ENCODE measurements at places on chromosomes 12 and 14.
A peak's percentile ranks its signal among the peaks of the same experiment; 100 is the strongest.

GRCh38 chr14:54776361-54777001, 126.1 kb downstream of the GCH1 start:
- DNase-seq, result peak; percentile 16

GRCh38 chr14:71228711-71229110, 321.5 kb downstream of the PCNX1 start:
- DNase-seq, result no peak

DNA sequence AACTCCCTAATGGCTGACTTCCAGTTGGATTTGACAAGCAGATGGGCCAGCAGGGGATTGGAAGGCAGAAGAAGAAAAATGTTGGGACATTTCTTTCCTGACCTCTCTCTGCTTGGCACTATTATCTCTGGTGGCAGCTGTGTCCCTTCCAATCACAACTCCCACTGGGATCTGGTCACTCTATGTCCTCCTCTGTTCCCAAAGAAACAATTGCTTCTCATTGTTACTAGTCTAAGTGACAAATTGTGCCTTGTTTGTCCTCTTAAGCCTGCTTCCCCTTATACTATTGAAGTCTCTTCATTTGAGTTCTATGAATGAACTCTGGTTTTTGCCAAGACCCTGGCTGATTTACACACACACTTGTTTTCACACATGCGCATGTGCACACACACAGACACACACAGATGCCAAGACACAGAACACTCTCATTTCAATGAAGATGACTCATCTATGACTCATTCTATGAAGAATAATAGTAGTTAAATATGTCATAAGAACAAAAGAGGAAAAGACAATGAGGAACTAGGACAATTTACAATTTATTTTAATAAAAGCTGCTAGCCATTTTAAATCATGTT, 83.0 kb upstream of the FAR2 start:
- DNase-seq, result no peak

GRCh38 chr12:1443421-1444141, 150.8 kb downstream of the FBXL14 start:
- no peak for DNase-seq

- DNase-seq, result no peak
These were observed 9.0 kb upstream of the HSPA2 start for GRCh38 chr14:64531567-64531966.

DNA sequence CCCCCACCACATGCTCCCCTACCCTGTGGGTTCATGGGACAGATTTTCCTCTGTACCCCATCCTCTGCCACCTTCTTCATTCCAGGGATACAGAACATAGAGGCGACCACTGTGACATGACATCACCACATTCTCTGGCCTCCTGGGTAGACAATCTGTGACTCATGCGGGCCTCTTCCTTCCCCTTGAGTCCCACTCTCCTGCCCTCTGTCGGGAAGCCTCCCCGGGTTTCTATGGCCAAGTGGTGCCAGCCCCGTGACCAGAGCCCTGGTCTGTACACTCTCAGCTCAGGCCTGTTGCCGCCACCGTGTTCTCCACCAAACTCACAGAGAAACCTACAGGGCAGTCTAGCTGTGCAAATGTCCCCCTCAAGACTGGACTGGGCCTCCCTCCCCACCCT, 8.0 kb downstream of the CLMN start:
- DNase-seq, result no peak

DNA sequence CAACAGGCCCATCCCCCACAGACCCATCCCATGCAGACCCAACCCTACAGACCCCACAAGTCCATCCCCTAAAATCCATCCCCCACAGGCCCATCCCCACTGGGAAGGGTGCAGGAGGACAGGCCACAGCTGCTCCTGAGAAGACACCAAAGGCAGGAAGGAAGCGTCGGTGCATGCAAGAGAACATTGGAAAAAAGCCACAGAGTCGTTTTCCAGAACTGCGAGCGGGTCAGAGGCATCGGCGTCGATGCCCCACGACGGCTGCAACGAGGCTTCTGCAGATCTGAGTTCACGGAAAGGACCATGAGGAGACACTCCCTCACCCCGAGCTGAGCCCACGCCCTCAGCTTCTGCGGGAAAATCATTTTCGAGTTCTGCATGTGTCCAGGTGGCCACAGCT, 59.6 kb upstream of the GALNT9 start:
- DNase-seq, result no peak

- no peak for DNase-seq
These were observed 272.5 kb downstream of the SLC15A4 start for GRCh38 chr12:128551266-128551665.

DNA sequence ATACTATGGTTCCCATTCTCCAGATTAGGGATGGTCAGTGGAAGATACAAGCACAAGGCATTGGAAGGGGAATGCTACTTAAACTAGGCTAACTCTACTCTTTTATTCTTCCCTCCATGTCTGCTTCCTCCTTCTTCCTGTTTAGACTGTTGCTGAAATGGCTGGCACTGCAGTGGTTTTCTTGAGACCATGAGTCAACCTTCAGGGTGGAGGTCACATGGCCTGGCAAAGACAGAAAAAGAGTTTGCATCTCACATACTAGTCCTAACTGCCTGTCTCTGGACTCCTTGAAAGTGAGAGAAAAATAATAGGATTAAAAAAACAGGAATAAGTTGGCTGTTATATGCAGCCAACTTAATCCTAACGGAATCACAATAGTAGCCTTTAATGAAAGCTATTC, 37.0 kb downstream of the ALDH1L2 start:
- no peak for DNase-seq

GRCh38 chr14:102544747-102545460, 35.3 kb upstream of the ANKRD9 start:
- DNase-seq, result no peak

DNA sequence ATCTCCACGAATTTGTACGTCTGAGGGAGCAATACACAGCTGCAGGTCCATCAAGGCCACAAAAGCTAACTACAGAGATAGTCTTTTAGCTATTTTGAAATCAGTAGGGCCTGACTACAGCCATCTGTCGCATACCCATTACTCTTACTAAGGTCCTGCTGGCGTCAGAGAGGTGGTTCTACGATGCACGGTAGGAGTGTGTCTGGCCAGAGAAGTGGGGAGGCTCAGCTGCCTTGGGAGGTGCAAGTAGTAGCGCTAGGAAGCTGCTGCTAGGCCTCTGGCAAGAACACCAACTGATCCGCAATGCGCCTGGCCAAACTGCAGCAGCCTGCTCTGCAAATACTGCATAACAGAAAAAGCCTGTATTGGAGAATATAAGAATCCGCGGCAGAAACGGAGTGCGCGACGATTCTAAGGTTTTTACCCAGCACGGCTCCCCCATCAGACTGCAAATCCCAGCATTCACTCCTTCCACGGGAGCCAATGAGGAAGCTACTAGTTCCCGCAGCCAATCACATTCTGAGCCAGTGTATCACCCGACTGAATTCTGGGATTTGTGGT, 743 bp upstream of the CAND1 start:
- peak; percentile 87 for DNase-seq

GRCh38 chr12:14290951-14291350, 74.5 kb upstream of the ATF7IP start:
- no peak for DNase-seq

DNA sequence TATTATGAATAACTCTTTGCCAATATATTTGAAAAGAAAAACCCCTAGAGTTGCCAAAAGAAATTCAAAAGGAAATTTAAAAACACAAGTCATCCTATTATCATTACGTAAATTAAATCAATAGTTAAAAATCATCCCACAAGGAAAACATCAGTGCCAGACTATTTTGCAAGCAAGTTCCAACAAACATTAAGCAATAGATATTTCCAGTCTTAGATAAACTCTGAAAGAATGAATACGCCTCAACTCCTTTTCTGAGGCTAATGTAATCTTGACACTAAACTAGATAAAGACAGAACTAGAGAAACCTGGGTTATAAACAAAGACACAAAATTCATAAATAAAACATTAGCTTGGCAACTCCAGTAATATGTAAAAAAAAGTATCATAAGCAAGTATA, 245.9 kb downstream of the FOXN3 start:
- DNase-seq, result no peak
